Left cardiac atrium (tissue), 4 donors: ENCODE measurements at places on chromosomes 4 and X. TPM values are rescaled to one million over a fixed set of nuclear protein-coding genes. Genes with fewer than 3 reads are reported as not detected.

GRCh38 chrX:40719731-40720130 lies 15.6 kb downstream of the MED14 start:
- no peak for DNase-seq

Gene NHSL2
- total RNA-seq, result 8.8 TPM

Gene MAP7D2
- 0.60 TPM for total RNA-seq

Gene CAMK2D
- 136 TPM for total RNA-seq

DNA sequence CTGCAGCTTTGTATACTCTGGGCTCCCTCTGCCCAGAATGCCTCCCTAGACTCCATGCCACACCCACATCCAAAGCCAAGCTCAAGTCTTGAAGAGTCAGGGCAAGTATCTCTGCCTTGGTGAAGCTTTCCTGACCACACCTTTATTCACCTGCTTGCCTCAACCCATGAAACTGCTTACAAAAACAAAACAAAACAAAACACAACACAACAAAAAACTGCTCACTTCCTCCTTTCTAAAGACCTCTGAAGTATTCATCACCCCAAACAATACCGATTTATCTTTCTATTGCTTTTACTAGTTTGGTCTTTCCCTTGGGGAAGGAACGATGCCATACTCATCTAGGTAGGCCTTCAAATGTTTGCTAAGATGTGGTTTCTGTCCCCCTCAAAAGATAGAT lies 45.0 kb downstream of the TMEM165 start:
- no peak for DNase-seq

Gene IL21
- not detected for total RNA-seq

GRCh38 chrX:24498181-24498580 lies 33.1 kb downstream of the PDK3 start:
- DNase-seq, result no peak

- DNase-seq, result no peak
Measured at GRCh38 chrX:140099221-140099620, 133.9 kb upstream of the CXorf66 start.

DNA sequence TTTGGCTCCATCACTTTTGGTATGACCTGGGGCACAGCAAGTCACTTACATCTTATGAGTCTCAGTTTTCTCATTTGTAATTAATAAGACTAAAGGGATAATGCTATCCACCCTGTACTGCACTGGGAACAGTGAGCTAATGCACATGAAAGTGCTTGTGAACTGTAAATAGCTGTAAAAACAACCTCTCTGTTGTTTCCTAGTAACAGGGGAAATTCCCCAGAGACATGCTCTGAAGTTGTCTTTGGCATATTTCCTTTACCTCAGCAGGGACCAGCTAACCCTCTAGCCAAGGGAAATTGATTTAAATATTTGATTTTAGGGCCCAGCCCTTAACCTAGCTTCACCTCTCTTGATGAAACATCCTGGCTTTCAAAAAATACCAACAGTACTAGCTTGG lies 6.1 kb upstream of the CYSLTR1 start:
- no peak for DNase-seq

DNA sequence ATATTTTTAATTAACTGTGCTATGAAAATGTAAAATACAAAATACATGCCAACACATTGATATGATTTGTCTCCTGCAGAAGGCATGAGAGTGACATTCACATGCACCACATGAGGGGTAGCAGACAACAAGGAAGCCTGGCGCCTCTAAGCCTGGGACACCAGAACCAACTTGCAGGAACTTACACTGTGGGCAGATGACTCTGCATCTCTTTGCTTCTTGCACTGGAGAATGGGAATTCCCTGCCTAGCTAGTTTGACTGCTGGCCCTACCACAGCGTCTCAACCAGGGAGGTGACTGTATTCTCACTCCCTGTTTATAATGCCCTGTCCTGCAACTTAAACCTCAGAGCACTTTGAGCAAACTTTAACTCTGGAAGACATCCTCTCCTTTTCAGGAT lies 40.5 kb downstream of the PAGE2 start:
- DNase-seq, result no peak

DNA sequence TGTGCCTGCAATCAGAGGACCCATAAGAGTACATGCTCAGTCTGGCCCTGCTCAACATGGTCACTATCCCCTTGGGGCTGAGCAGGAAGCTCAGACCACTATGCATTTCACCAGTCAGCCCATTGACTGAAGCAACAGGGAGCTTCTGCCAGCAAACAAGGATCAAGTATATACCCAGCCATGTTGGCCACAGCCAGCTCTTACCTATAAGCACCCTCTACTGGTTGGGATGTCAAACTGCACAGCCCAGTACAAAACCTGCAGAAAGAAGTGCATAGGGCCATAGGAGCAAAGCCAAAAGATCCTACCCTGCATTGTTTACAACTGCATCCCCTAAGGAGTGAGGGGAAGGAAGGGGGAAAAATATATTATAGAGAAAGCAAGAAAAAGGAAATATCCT lies 214.4 kb upstream of the CPEB2 start:
- no peak for DNase-seq

Gene RASSF6
- total RNA-seq, result not detected

DNA sequence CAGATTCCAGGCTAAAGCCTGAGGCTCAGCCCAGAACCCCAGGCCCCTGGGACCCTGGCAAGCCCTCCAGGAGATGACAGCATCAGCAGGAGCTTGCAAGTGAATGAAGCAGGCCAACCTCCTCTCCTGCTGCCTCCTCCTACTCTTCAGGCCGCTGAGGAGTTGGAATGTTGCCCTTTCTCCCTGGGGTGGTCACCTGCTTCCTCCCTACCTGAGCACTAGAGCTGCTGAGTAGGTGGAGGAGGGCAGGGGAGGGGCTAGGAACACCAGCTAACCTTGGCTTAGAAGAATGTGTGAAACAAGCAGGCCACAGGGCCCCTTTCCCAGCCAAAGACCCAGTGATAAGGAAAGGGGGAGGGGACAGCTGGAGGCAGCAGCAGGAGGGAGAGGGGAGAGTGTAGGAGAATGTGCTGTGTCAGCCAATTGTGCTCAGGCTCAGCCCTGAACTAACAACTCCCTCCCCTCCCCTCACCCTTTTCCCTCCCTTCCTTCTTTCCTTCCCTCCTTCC lies 58.0 kb downstream of the PJA1 start:
- no peak for DNase-seq

GRCh38 chr4:119667802-119668201 lies 39.2 kb upstream of the PDE5A start:
- no peak for DNase-seq

- no peak for DNase-seq
Measured at GRCh38 chr4:67542076-67542475, 3.2 kb downstream of the CENPC start.

GRCh38 chr4:62711575-62711974 lies 1511.4 kb downstream of the ADGRL3 start:
- DNase-seq, result no peak

DNA sequence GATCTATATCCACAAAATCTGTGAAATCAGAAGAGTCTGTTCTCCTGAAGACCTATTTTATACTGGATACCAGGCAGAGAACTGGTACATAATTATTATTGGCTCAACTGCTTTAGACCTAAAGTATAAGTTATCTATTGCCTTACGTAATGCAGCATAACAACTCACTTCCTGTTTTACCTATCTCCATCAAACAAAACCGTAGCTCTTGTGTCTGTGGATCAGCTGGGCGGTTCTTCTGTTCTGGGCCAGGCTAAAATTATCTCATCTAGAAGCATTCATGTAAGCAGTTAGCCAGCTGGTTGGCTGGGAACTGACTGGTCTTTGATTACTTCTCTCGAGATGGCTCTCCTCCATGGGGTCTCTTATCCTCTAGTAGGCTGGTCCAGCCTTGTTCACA lies 57.8 kb downstream of the PPP1R2C start:
- DNase-seq, result no peak

Gene HSD17B11
- total RNA-seq, result 24.1 TPM

Gene CCDC120
- 2.7 TPM for total RNA-seq

DNA sequence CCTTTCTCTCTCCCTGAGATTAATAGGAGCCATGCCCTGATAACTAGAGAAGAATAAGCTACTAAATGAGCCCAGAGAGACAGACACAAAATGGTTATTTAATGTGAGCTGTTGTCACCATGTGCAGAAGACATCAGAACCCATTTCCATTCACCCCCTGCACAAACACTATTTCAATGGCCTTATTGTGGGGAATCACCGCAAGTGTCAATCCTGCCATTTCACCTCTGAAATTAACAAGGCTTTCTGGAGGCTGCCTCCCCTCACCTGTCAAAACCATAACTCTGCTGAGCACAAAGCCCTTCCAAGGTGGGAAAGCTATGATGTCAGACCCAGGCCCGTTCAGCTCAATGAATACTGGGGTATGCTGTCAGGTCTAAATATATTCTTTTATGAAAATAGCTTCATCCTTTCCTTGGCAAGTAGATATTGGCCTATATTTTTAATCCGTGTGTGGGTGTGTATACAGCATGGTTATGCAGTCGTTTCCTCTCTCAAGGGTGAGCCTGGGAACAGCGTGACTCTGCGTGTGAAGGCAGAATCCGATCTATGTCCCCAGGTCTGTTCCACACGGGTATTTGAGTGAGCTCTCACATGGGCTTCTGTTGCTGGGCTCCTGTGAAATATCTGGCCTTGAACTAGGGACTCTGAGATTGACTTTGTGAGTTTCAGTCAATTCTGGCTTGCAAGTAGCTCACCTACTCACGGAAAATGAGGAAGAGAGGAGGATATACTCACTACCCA lies 266.3 kb downstream of the FBXW7 start:
- DNase-seq, result no peak

DNA sequence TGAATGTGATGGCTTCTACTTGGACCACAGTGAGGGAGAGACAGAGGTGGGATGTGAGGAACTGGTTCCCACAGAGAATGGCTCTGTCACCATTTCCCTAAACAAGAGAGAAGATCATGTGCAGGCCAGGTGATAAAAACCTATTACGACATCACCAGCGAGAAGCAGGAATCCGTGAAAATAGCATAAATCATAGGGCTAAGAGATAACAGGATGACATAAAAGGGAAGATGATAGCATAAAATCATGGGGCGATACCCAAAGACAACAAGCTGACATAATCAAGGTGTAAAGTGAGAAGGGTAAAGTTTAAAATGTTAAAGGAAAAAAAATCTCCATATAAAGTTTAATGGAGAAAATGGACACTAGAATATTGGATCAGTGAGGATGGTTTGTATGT lies 205.5 kb upstream of the SLIT2 start:
- DNase-seq, result no peak

DNA sequence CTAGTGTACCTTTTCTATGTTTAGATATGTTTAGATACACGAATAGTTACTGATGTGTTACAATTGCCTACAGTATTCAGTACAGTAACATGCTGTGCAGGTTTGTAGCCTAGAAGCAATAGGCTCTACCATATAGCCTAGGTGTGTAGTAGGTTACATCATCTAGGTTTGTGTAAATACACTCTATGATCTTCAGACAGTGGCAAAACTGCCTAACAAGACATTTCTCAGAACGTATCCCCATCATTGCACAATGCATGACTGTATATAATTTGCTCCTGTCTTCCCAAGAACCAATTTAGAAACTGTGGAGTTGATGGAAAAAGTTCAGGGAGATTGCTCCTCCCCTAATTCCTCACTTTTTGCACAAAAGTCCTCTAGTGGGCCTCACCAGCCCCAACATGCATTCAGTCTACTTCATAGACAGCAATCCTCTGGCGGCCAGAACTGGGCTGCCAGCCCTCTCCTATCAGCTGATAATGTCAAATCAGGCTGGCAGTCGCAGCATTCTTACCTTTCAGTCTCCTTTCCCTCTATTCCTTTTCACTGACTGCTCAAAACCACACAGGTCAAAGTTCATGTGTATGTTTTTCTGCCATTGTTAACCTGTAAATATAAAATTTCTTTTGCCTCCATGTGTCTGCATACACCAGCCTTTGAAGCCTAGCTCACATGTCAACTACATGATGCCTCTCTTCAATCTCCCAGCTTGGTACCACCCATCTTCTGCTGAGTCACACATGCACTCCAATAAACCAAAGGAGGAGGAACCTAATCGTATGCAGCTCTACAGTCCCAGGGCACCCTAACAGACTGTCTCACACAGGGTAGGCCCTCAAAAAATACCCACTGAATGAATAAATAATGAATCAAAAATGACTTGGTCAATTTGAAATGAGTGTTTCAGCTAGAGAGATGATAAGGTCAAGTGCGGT lies 32.0 kb downstream of the BCLAF3 start:
- DNase-seq, result no peak

Gene COX7B2
- total RNA-seq, result not detected

DNA sequence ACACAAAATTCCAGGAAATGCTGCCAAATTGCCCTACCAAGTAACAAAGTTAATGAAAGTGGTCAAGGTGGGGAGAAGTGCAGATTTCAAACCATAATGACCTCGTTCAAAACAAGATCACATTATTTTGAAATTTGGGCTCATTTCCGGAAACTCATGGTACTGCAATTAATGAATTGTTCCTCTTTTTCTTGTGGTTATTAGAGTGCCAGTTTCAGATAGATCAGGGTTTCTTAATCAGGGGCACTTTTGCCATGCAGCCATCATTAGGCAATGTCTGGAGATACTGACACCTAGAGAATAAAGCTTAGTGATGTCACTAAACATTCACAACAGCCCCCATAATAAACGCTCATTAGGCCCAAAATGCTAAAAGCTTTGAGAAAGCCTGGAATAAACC lies 381.5 kb upstream of the GALNT7 start:
- no peak for DNase-seq

GRCh38 chr4:69239557-69240168 lies 25.1 kb upstream of the UGT2B11 start:
- no peak for DNase-seq

DNA sequence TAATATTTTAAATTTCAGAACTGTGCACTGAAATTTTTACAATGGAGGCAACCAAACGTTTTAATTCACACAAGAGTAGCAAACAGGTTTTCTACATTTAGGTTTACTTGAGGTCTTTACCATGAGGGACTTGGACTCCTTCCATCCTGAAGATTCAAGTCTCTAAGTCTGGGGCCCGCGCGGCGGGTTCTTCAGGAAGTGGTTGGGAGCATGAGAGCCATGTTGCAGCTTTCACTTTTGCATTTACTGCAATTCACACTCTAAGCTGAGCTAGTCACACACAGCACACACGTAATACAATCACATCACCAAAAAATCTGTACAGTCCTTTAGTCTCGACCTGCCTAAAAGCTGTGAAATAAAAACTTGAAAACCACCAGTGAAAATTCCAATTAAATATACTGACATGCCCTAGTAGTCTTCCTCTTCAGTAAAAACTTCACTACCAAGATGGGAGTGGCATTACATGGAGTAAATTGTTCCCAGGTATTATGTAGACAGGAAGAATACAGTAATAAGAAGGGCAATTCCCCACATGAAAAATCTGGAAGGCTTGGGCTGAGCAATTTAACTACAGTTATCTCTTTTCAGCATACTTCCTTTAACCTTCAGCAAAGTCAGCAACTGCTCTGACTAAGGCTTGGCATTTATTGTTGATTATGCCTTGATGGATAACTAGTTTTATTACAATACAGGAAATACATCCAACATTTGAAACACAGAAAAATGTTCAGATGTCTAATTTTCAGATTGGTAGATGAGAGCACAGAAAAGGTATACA lies 571.1 kb upstream of the DIPK2B start:
- DNase-seq, result no peak

Gene CORIN
- total RNA-seq, result 106 TPM
